ENCODE measurements at places on chromosomes 4 and X. TPM values are rescaled to one million over a fixed set of nuclear protein-coding genes. Genes with fewer than 3 reads are reported as not detected.

The ATXN3L gene
- total RNA-seq: not detected

The CTAG1B gene
- total RNA-seq: 11.9 TPM

The SPANXC gene
- total RNA-seq: 7.5 TPM

The FLNA gene
- 1,291 TPM for total RNA-seq

The PUDP gene
- total RNA-seq: 12.0 TPM

The EVC gene
- 13.0 TPM for total RNA-seq

The FRG2 gene
- total RNA-seq: 1.4 TPM

The HPSE gene
- 4.0 TPM for total RNA-seq

The CPLX1 gene
- not detected for total RNA-seq

The ZFP92 gene
- total RNA-seq: 0.08 TPM

The F8A2 gene
- not detected for total RNA-seq

The MAGEA12 gene
- 142 TPM for total RNA-seq

The PABPC1L2A gene
- not detected for total RNA-seq

The GABRG1 gene
- not detected for total RNA-seq

The PABPC1L2B gene
- not detected for total RNA-seq

The VCX gene
- total RNA-seq: 0.33 TPM

The NAP1L3 gene
- 8.0 TPM for total RNA-seq

The ACOT9 gene
- 48.1 TPM for total RNA-seq

The CLCN4 gene
- total RNA-seq: 0.03 TPM

The CTAG1A gene
- 312 TPM for total RNA-seq

The COL25A1 gene
- 0.06 TPM for total RNA-seq

The ABLIM2 gene
- total RNA-seq: not detected

The PABPC5 gene
- total RNA-seq: not detected

The ANXA10 gene
- 0.67 TPM for total RNA-seq

The SPRY1 gene
- total RNA-seq: 0.60 TPM

The ZCCHC12 gene
- total RNA-seq: not detected

The TACC3 gene
- 77.7 TPM for total RNA-seq

The AKAP4 gene
- not detected for total RNA-seq

The SUV39H1 gene
- total RNA-seq: 11.2 TPM

The L1CAM gene
- total RNA-seq: 3.0 TPM

The ARHGAP24 gene
- 3.3 TPM for total RNA-seq

The EOLA1 gene
- 12.4 TPM for total RNA-seq

The STAP1 gene
- total RNA-seq: not detected

The EFHC2 gene
- total RNA-seq: not detected

The ACTRT1 gene
- not detected for total RNA-seq

The ZMAT1 gene
- 0.16 TPM for total RNA-seq

The PPARGC1A gene
- total RNA-seq: 1.6 TPM

The SYTL4 gene
- total RNA-seq: 7.1 TPM

The DCAF12L1 gene
- not detected for total RNA-seq

The BTK gene
- total RNA-seq: not detected

The MAGEC1 gene
- total RNA-seq: not detected

The PPP4R3C gene
- total RNA-seq: not detected

The CITED1 gene
- total RNA-seq: not detected

The XK gene
- total RNA-seq: 1.5 TPM

The GLUD2 gene
- total RNA-seq: 0.34 TPM

The MGST2 gene
- total RNA-seq: not detected

The NKRF gene
- 9.6 TPM for total RNA-seq

The SPINK2 gene
- not detected for total RNA-seq

The USP17L25 gene
- not detected for total RNA-seq
